ENCODE measurements at places on chromosomes 1 and 21.

- no peak for DNase-seq
Observed at GRCh38 chr21:34186109-34186719, 112.8 kb downstream of the MRPS6 start.

DNA sequence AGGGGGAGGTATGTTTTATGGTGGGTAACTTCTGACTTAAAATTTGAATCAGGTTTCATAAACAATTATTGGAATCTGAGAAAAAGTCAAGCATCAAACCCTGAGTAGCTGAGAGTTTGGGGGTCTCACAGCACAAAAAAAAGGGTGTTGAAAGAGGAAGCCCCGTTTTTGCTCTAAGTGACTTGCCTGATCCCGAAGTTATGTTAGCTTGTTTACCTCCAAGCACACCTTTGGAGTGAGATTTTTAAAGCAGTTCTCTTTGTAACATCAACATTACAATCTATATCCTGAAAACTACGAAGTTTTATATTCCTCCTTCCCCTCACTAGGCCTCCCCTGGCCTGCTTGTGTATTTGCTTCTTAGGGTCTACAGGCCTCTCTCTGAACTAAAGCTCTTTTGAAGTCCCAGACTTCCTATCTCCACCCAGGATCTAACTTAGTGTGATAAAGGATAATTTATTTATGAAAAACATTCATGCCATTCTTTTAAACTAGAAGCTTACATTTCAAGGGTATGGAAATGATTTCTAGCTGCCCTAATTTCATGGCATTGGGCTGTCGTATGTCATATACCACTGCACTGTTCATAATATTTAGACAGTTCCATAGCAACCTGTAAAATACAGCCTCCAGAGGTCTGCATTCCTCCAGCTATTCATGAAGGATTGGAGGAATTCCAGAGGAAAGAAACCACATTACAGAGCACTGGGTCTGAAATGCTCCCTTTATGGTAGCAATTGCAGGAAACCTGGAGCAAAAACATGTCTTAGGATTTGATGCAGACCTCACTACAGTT is 36.1 kb upstream of the RGS1 start:
- DNase-seq, result no peak

- no peak for DNase-seq
Observed at GRCh38 chr1:54795356-54795665, 5.8 kb downstream of the TTC22 start.

GRCh38 chr1:111615870-111616715 is 3.5 kb upstream of the RAP1A start:
- no peak for DNase-seq

GRCh38 chr1:167668108-167668507 is 38.1 kb downstream of the RCSD1 start:
- DNase-seq, result no peak

- DNase-seq, result no peak
Observed at GRCh38 chr1:240170266-240170665, 78.6 kb downstream of the FMN2 start.

GRCh38 chr1:54137534-54138061 is 15.2 kb downstream of the CDCP2 start:
- no peak for DNase-seq

DNA sequence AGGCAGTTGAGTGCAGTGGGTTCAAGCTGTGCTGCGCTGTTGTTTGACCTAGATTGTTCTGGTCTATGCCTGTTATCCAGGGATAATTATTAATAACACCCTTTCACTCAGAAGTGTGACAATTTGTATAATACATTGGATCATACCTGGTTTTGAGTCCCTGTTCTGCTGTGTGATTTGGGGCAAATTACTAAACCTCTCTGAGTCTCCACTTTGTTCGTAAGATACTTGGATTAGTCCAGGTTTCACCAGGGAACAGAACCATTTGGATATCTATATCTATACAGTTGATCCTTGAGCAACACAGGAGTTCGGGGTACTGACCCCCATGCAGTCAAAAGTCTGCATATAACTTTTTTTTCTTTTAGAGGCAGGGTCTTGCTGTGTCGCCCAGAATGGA is 2.3 kb downstream of the NENF start:
- DNase-seq, result no peak

- DNase-seq, result no peak
Observed at GRCh38 chr1:6905790-6906189, 120.5 kb downstream of the CAMTA1 start.

DNA sequence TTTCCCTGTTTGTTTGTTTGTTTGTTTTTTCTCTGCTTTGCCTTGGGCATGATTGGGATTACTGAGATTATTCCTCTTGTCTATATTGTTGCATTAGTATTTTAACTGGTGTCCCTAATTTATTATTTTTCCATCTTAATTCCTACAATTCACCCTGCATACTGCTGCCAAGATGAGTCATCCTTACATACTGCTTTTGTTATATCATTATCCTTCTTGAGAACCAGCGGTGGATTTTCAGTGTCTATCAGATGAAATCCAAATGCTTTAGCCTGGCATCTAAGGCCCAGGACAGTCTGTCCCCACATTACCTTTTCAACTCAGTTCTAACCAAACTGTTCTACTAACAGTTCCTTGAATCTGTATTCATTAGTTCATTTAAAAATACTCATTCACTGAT is 101.7 kb downstream of the OLFML2B start:
- no peak for DNase-seq

GRCh38 chr1:204455063-204455830 is 39.4 kb downstream of the PIK3C2B start:
- DNase-seq, result no peak

DNA sequence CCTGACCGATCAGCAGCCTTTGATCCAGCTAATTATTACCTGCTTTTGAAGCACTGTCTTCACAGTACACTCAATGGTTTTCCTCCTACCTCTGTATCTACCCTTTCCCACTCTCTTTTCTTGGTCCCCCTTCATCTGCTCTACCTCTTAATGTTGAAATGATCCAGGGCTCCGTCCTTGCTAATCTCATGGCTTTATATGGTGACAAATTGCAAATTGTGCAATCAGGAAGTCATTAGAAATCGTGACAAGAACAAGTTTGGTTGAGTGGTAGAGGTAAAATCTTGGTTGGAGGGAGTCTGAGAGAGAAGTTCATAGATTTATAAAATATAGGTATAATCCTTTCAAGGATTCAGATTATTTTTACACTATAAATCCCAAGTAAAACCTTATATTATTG is 9.6 kb upstream of the CYB5R1 start:
- DNase-seq, result no peak
